Endothelial cell (in vitro differentiated cells): ENCODE measurements at places on chromosomes 2 and 18.
A peak's percentile ranks its signal among the peaks of the same experiment; 100 is the strongest.

DNA sequence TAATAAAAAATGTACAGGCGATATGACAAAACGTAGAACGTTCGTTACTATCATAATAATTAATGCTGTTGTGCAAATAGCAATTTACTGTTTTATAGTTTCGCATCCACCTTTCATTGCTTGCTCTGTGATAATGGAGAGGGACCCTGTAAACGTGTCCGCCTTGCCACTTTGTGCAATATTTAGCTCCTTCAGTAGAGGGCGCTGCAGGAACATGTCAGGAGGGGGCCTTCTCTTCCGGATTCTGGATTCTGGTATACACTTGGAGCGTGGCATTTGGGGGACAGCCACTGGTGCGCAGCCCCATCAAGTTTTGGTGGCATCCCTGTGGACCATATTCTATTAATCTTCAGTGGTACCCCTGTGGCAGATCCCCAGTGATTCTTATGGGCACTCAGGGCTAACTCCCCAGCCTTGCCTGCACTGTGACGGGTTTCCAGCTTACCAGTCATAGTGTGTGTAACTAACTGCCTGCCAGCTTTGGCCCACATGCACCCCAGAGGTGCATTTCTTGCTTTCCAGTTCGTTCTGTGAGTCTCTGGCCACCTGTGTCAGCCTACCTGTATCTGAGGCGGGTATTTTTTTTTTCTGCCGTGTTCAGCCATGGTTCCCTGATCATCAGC, 140.3 kb downstream of the CYRIA start:
- peak; percentile 74 for DNase-seq

GRCh38 chr2:9717886-9718451, 87.2 kb upstream of the YWHAQ start:
- DNase-seq: no peak

DNA sequence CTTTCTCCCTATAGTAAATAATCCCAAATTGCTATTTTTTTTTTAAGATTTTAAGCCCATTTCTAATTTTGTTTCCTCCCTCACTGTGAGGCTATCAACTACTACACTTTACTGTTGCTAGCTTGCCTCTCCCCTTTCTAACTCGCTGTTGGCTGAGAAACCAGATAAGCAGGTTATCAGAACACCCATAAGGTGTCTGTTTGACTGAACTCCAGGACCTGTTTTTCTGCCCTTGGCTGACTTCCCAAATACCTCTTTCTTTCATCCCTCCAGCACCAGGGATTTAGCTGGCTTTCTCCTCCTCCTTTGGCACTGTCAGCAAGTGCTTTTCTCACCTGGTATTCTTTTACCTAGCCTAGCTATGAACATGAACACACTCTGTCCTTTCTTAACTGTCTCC, 11.1 kb downstream of the TRAK2 start:
- DNase-seq: no peak

- no peak for DNase-seq
Observed at GRCh38 chr18:6107794-6108193, 212.5 kb upstream of the TMEM200C start.

DNA sequence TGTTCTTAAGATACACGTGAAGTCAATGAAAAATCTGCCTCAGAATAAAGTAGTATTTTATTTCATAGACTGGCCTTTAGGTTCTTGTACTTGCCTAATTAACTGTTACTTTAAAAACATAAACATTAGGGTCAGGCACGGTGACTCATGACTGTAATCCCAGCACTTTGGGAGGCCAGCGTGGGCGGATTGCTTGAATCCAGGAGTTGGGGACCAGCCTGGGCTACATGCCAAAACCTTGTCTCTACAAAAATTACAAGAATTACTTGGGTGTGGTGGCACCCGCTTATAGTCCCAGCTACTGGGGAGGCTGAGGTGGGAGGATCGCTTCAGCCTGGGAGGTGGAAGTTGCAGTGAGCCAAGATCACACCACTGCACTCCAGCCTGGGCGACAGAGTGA, 16.0 kb upstream of the SNORC start:
- no peak for DNase-seq
